ENCODE measurements at places on chromosomes 12 and 14. TPM values are rescaled to one million over a fixed set of nuclear protein-coding genes. Genes with fewer than 3 reads are reported as not detected.

MYH6 gene
- 0.72 TPM for polyA plus RNA-seq

SRRM4 gene
- polyA plus RNA-seq, result not detected

DAO gene
- not detected for polyA plus RNA-seq

LMO3 gene
- 10.8 TPM for polyA plus RNA-seq

CLEC4C gene
- not detected for polyA plus RNA-seq

VWF gene
- polyA plus RNA-seq, result 15.9 TPM

ASIC1 gene
- polyA plus RNA-seq, result 1.0 TPM

SCARB1 gene
- 14.7 TPM for polyA plus RNA-seq

TSPAN19 gene
- 0.57 TPM for polyA plus RNA-seq

MARCHF9 gene
- polyA plus RNA-seq, result 32.5 TPM

RTL1 gene
- polyA plus RNA-seq, result 0.80 TPM

ATL1 gene
- polyA plus RNA-seq, result 1.3 TPM

LRRC43 gene
- 1.6 TPM for polyA plus RNA-seq

LRRK2 gene
- 2.5 TPM for polyA plus RNA-seq

- DNase-seq, result peak; percentile 65
Observed at GRCh38 chr14:33943096-33943883, 7.6 kb downstream of the EGLN3 start.

GRCh38 chr12:128823216-128823915 lies 392 bp downstream of the SLC15A4 start:
- no peak for DNase-seq

GRCh38 chr12:93080452-93080851 lies 151.4 kb upstream of the EEA1 start:
- DNase-seq, result no peak

- no peak for DNase-seq
Observed at GRCh38 chr14:81454572-81455218, 54.6 kb upstream of the STON2 start.

DNA sequence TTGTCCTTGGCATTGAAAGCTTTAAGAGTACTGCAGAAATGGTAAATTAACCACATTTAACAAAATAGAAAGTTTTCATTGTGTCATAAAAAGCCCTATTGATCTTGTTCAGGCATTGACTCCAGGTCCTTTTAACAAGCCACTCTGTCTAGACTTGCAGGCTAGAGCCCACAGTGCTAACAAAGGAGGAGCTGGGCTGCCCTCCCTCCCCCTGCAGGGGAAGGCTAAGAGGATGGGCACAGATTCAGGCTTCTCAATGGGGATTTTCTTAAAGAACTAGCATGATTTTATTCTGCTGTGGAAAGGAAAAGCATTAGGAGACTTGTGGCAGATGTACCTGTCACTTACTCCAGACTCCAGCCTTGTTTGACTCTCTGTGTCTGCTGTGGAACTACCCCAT lies 463.6 kb downstream of the NRXN3 start:
- no peak for DNase-seq

GRCh38 chr12:5789469-5789968 lies 155.5 kb downstream of the ANO2 start:
- DNase-seq, result no peak

GRCh38 chr14:29601616-29602015 lies 326.0 kb downstream of the PRKD1 start:
- DNase-seq, result no peak

GRCh38 chr12:26704214-26704613 lies 128.8 kb downstream of the ITPR2 start:
- no peak for DNase-seq

- no peak for DNase-seq
Observed at GRCh38 chr12:43015090-43015737, 425.7 kb upstream of the PRICKLE1 start.

DNA sequence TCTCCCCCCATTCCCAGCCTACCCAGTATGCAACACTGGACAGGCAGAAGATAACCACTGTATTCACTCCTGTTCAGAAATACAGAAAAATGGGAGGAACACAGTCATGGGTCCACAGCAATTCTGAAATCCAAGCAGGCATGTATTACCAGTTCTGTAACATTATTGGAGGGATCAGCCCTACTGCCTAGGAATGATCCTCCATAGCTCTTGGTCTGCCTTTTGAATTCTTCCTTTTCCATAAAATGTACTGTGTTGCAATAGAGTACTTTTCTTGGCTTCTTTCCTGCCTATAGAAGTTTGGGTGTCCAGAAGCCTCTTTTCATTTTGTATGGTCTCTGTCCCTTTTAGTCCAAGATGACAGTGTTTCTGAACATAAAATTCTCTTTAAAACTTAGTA lies 46.5 kb downstream of the SPATS2 start:
- no peak for DNase-seq

- no peak for DNase-seq
Observed at GRCh38 chr14:75793806-75794205, 132.8 kb downstream of the TTLL5 start.

GRCh38 chr14:106038263-106038662 lies 511.9 kb downstream of the TMEM121 start:
- no peak for DNase-seq

DNA sequence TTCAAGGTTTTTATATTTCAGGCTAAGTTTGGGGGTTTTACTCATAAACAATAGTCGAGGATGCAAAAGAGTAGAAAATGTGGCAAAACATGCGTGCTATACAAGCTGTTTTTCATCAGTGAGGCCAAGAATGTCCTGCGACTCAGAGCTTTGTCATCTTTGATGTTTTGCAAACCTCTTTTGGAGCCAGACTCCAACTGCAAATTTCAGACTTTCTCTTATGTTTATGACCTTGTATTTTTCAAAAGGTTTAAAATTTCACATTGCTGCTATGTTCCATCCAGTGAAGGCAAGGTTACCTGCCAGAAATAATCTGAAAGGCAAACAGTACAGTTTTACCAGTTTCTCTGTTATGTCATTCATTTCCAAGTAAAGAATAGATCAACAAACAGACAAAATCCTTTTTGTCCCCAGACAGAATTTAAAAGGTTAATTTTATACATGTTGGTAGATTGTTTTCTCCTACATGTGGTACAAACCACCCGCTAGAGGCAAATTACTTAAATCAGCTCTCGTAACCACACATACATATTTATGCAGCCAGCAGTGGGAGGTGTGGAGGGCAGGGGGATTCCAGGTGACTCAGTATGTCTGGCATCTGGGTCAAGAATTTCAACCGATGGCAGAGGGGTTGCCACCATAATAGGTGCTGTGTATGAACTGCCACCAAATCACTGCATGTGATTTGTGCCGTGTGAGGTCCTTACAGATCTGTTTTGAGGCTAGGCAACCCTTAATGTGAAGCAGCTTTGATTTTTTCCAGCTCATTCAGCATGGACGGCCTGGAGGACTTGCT lies 119.8 kb upstream of the CPM start:
- DNase-seq, result peak; percentile 60

DNA sequence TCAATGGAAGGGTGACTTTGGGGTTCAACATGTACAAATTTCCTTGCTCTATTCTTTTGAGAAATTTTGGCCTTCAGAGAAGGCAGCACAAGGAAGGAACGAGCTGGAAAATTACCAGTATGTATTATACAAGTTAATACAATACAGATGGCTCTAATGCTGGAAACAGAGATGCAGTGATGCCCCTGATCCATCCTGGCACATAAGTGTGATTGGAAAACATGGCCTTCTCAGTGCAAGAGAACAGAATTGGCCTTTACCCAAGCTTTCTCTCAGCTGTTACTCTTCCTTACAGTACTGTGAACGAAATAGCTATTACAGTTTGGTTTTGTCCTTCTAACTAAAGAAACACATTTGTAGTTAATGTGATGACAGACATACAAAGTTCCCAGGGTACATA lies 102.5 kb upstream of the GPHB5 start:
- DNase-seq, result no peak

GRCh38 chr12:106955377-106956047 lies at the start of gene TMEM263:
TMEM263 (plus strand) TSS chr12:106955907; CDS start chr12:106967117, 11,210 bp downstream.
- peak; percentile 94 for DNase-seq

GRCh38 chr12:108357834-108358579 lies 18.9 kb upstream of the CMKLR1 start:
- DNase-seq, result no peak

DNA sequence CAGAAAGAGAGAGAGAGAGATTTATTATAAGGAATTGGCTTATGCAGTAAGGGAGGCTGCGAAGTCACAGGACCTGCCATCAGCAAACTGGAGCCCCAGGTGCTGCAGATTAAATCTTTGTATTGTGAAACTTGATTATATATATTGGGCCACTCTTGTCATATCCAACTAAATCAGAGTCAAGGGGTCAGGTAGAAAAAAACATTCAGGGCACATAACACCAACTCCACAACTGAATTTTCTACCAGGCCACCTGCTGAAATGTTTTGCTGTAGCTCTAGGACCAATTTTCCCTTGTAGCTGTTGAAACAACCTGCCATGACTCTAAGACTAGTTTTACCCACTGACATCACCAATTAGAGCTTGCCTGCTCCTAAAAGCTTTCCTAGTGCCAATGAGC lies 1240.8 kb downstream of the SLC16A7 start:
- no peak for DNase-seq

DNA sequence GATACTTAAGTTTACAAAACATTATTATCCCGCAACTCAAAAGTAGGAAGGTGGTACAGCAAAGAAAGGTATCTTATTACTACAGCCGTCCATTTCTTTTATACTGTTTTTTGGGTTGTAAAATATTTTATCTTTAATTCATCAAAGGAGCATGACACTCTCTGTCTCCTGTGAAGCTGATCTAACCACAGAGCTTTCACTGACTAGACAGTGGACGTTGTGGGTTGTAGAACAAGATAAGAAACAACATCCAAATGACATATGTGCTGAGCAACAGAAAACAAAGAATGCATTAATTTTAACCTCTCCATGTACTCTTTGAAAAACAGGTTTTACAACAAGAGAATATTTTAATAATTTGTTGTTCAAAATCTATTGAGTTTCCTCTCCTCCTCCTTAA lies 195.9 kb upstream of the FBXO33 start:
- no peak for DNase-seq

DNA sequence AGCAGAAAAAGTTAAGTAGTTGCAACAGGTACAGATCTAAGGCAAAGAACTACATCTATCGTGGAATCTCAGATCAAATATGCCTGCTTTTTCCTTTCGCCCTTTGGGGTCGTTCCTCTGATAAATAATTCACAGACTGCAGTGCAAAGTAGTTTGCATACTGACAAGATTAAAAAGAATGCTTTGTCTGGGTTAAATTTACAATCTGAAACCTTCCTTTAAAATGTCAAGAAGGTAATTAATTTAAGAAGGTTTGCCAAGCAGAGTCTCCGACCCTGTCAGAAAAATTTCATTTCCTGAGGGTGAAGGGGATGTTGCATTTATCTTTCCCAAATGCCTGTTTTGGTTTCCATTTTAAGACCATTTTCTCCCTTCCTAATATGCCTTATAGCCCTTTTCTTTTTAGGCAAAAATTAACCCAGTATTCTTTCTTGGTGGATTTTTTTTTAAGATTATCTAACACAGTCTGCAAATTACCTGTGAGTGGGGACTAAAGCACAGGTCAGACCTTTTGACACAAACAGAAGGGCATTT lies 406.9 kb downstream of the LRIG3 start:
- no peak for DNase-seq

DNA sequence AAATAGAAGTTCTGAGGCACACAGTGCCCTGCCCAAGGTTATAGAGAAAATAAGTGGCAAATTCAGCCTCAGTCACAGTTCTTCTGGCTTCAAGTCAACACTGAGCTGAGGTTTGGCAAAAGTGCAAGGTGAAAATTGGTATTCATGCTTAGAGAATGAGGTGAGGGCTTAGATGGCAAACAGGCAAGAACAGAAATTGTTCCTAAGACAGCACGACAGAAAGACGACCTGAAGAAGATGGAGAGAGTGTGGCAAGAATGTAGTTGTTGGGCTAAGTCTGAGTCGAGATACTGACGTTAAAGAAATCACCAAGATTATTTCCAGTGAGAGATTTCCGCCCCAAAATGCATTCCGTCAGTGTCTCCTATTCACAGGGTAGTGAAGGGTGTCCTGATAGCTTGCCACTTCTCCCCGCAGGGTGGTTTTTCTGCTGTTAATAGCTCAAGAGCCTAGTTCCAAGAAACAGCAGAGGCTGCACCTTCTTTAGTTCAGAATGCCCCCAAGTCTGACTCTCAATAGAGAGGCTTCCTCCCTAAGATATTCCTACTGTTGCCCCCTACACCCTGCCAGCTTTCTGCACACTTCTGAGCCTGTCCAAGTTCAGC lies 260.8 kb upstream of the AMIGO2 start:
- DNase-seq, result no peak

GRCh38 chr14:50040401-50040775 lies 76.0 kb downstream of the VCPKMT start:
- no peak for DNase-seq

DNA sequence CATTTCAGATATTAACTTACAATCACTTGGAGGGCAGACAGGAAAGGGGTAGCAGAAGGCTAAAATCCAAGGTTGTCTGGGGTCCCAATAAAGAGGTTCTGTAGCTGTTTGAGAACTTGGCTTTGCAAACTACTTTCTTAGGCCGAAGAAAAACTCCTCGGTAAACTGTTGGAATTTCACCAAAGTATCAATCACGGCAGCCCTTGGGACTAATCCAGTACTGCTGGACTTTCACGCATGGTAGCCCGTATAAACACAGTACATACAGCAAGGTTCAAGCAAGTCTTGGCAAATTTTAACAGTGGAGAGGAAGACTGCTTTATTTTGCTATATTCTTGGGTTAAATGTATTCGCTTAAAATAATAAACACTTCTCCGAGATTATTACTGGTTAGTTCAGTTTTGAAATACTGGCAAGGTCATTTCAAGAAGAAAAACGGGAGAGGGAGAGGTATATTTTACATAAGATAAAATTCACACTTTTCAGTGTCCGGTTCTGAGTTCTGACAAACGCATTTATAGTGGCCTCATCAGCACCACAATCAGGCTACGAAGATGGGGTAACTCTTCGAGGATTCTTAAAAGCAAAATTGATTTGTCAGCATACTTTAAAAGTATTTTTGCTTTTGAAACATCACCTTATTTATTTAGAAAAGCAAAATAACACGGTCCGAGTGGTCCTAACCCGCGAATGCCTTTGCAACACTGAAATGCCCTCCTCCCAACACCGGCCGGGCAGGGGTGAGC lies 1.3 kb downstream of the SETD3 start:
- no peak for DNase-seq

DNA sequence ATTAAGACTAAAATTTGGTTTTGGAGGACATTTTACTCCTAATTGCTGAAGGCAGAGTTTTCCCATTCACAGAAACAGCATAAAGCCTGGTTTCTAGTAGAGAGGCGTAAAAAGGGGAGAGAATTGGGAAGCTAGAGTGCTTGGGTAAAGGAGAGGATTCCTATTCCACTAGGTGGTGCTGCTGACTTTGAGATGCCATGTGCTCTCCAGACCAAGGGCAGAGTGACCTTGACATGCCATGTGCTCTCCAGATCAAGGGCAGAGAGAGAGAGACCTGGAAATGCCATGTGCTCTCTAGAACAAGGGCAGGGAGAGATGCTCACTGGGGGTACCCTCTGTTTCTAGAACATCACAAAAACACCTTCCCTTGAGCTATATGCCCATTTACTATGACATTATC lies 176.2 kb upstream of the PDZRN4 start:
- DNase-seq, result no peak

DNA sequence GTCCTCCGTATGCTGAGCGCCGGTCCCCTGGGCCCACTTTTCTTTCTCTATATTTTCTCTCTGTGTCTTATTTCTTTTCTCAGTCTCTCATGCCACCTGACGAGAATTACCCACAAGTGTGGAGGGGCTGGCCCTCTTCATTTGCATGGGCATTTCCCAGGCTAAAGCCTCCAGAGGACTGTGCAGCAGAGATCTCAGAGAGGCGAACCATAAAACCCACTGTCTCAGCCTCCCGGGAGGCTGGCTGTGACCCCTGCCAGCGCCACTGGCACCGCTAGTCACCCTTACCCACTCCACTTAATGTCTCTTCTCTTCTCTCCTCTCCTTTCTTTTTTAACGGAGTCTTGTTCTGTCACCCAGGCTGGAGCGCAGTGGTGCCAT lies 7.1 kb upstream of the SERPINA9 start:
- no peak for DNase-seq

GRCh38 chr14:77918448-77918847 lies 118.5 kb downstream of the ADCK1 start:
- no peak for DNase-seq
